HAP-1 (cell line): ENCODE measurements at places on chromosomes 13 and 19.
A peak's percentile ranks its signal among the peaks of the same experiment; 100 is the strongest.

GRCh38 chr13:40484101-40484800, 182.2 kb downstream of the FOXO1 start:
- DNase-seq: no peak

GRCh38 chr19:51724543-51724942, 752 bp upstream of the HAS1 start:
- DNase-seq: no peak

GRCh38 chr19:1438933-1439354, 748 bp downstream of the RPS15 start:
- no peak for DNase-seq

GRCh38 chr13:21672796-21673538, 2.1 kb downstream of the FGF9 start:
- DNase-seq: no peak

GRCh38 chr19:14091081-14091812, 696 bp upstream of the SAMD1 start:
- DNase-seq: peak; percentile 62

GRCh38 chr13:20474515-20474914, 51.1 kb downstream of the CRYL1 start:
- DNase-seq: no peak

DNA sequence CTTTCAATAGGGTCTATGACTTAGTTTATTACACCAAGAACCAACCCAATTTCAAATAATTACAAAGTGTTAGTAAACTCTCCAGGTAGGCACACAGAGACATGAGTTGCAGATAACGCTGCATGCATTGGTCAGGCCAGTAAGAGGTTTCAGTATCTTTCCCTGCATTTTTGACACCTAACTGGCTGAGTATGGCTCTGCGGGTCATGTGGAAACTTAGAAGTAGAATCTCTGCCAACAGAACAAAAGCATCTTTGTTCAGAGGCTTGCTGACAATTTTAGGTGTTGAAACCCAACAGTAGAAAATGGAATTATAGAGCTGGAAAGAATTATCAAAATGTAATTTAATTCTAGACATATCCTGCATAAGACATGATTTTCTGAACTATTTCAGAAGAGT, 25.3 kb downstream of the HTR2A start:
- no peak for DNase-seq

DNA sequence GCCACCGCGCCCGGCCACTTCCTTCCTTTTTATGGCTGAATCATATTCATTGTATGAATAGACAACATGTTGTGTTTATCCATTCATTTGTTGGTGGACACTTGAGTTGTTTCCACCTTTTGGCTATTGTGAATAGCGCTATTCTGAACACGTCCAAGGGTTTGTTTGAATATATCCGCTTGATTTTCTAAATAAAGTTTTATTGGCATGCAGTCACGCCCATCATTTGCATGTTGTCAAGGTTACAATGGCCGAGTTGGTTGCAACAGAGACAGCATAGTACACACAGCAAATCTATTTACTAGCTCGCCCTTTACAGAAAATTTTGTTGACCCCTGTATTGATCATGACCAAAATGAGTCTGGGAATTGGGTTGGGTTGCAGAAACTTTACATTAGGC, 43.5 kb downstream of the COLGALT1 start:
- no peak for DNase-seq

DNA sequence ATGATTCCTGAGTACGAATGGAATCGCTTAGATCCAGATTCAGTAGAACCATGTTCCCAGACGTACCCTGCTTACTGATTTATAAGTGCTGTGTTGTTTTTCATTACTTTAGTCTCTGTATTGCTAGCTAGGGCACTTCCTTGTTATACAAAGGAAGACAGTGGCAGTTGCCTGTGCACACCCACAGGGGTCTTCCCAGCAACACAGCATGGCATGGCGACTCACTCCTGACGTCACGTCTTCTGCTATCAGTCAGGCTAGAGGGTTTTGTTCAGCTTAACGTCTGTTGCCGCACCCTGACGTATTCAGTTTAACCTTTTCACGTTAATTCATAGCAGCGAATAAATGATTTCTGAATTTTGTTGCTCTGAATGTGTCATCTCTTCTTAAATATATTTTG, 295.1 kb downstream of the MYO16 start:
- no peak for DNase-seq

GRCh38 chr13:73058064-73058313, 816 bp upstream of the KLF5 start:
- no peak for DNase-seq

- DNase-seq: no peak
Measured at GRCh38 chr19:50475101-50475568, 1.2 kb upstream of the EMC10 start.

GRCh38 chr19:38551450-38551813, 66.3 kb downstream of the MAP4K1 start:
- DNase-seq: no peak

DNA sequence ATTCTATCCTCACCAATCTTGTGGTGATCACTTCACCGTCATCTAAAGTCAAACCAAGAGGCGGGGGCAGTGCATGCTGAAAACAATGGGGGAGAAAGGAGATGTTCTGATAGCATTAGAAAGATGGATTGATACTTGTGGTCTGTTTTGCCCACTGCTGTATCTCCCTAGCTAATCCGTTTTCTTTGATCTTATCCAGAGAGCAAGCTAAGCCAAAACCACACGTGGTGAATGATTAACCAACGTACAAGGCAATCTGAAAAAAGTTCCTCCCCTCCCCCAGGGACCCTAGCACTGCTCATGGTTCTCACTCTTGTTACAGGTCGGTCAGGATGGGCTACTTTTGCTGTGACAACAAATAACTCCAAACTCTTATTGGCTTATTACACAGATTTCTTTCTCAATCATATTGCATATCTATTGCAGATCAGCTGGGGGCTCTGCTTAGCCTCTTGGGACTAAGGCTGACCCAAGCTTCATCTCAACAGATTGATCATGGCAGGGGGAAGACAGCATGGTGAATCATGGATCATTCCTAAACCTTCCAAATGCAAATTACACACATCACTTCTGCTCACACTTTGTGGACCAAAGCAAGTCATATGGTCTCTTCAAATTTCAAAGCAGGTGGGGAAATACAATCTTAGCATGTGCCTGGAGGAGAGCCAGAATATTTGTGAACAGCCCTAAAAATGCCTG, 11.9 kb upstream of the C13orf42 start:
- DNase-seq: no peak

DNA sequence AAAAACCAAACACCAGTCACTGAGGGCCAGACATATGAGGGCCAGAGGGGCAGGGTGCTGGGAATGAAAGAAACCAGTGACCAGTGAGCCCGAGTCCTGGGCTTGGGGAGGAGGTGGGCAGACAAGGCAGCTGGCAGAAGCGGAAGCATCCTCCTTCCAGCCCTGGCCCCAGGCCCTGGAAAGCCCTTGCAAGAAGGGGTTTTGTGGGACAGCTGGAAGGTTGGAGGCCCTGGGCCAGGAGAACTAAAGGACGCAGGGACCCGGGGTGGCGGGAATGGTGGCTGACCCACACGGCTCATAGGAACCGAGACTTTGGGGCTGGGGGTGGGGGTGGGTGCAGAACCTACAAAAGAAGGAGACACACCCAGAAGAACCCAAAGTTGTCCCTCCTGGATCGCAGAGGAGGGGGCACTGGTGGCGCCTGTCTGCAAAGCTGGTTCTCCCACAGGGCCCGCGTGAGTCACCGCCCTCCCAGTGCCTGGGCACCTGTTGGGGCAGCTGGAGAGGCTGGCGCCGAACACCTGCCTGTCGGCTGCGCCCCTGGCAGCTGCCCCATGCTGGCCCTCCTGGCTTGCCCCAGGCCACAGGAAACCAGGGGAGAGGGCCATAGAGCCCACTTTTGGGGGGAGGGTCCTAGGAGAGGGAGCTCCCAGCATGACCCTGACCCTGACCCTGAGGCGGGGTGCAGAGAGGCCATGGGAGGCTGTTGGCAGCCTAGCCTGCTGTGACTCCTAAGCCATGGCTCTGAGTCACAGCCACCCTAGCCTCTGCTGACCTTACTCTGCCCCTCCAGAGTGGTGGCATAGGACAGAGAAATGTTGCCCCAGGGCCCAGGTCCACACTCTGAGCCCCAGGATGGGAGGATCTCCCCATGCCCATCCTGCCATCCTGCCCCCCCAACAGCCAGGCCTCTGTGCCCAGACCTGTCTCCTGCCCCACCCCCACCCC, 802 bp downstream of the DMPK start:
- no peak for DNase-seq

GRCh38 chr13:101018720-101019119, 344.1 kb upstream of the TMTC4 start:
- no peak for DNase-seq

DNA sequence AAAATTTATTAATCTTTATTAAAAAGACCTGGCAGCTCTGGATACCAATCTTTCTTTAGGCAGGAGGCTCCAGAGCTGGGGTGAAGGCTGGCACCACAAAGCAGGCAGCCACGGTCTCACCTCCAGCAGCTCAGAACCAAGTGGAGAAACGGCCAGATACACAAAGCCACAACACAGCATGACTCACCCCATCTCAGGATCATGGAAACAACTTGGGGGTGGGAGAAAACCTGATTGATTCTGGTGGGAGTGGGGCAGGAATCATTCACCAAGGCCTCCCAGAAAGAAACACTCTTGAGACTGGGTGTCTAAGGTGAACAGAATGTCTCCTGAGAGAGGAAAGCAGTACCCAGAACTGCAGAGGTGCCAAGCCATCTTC, 64.2 kb downstream of the CRYL1 start:
- no peak for DNase-seq

GRCh38 chr19:28454083-28454482, 758.9 kb downstream of the UQCRFS1 start:
- DNase-seq: no peak

DNA sequence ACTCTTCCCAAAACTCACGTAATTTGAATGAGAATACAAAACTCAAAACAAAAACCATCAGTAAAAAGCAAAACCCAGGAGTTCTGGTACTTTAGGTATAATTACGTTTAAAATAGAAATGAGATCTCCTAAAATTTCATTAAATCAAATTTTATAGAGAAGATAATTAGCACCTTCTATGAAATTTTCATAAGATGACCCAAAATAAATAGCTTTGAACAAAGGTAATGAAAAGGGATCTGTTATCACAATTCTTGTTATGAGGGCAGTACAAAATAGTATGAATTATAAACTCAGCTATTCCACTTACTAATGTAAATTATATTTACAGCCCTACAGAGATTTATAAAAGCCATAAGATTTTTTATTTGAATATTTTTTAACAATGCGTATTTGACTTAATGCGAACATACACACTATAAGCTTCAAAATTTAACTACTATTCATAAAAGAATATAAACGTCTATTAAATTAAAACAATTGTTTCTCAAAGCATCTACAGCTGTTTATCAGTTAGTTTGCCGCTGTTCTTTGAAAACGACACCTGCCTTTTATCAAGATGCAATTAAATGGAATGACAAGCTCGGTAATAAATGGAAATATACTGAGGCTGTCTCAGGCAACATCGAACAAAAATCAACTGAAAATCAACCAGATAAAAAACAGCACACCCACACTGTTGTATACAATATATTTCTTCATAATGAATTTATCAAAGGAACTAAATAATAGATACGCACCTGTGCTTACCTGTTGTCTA, 63.8 kb downstream of the KCNRG start:
- no peak for DNase-seq

GRCh38 chr13:18952225-18953016, 229.2 kb downstream of the TUBA3C start:
- no peak for DNase-seq

- no peak for DNase-seq
Measured at GRCh38 chr13:102470283-102470917, 68.6 kb upstream of the FGF14 start.

DNA sequence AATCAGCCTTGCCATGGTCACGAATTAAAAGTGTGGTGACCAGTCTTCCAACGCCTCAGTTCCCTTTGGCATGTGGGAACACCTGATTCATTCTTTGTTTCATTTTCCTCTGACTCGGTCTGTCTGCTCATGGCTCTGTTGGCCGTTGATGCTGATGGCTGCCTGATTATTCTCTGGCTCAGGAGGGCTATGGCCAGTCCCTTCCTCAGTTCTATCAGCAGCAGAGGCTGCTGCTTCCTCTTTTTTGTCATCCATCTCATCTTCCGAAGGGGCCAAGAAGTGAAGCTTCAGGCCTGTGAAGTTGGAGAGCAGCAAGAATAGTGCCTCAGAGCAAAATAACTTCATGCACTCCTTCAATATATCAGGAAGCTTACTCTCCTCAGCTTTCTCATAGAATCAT, 9.5 kb upstream of the MLNR start:
- DNase-seq: no peak

DNA sequence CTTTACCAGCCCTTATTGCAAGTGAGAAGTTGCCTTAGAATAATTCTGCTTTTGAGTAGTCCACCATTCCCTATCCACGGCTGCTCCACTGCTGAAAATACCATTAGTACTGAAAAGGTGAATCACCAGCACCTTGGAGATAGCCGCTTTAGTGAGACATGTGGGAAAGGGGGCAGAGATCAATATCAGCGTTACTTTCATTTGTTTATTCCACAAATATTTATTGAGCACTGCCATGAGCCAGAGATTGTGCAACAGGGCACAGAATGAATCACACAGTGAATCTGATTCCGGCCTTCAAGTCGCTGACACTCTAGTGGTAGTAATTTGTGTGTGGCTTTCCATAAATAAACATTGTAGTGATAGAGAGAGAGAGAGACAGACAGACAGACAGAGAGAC, 31.5 kb upstream of the MYO16 start:
- DNase-seq: no peak

DNA sequence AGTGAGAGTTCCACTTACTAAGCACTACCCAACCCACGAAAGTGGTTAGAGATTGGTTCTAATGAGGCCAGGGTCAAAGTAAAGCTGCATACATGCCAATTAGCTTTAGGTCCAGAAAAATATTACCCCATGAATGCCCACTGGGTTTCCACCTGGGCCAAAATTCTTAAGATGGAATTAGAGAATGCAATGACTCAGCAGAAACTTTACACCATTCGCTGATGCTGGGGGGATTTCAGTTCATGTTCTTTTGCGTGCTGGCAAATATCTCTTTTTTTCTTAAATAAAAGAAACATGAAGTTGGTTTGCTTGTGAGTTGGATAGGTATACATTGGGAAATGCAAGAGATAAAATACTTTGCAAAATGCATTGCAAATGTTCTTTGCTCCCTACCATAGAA, 715.3 kb upstream of the MIR17HG start:
- no peak for DNase-seq

DNA sequence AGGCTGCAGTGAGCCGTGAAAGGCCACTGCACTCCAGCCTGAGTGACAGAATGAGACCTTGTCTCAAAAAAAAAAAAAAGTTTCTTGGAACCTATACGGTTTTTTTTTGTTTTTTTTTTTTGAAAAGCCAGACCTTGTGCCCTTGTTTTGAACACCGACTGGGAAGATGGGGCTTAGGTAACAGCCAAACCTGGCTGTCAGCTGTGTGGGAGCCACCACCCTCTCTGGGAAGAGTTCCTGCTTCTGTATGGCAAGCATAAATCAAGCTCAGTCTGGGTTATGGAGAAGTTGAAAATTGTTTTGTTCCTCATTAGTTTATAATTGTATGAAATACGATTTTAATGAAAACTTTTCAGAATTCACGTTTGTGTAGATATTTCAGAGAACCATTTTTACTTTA, 39.5 kb downstream of the MPHOSPH8 start:
- no peak for DNase-seq

GRCh38 chr13:51603716-51604115, 19.5 kb downstream of the WDFY2 start:
- no peak for DNase-seq

GRCh38 chr13:69796256-69796655, 311.4 kb upstream of the ATXN8OS start:
- DNase-seq: no peak
